ENCODE measurements at places on chromosomes 6 and 20. TPM values are rescaled to one million over a fixed set of nuclear protein-coding genes. Genes with fewer than 3 reads are reported as not detected.

The LHFPL5 gene
- not detected for total RNA-seq

The C20orf202 gene
- total RNA-seq: not detected

The SEMG1 gene
- total RNA-seq: not detected

The HFE gene
- 1.5 TPM for total RNA-seq

The MAP7 gene
- total RNA-seq: 0.31 TPM

The EEF1A2 gene
- total RNA-seq: 0.73 TPM

The HEY2 gene
- total RNA-seq: 0.10 TPM

The SLC35D3 gene
- total RNA-seq: 0.52 TPM

The HLA-DOB gene
- total RNA-seq: 6.6 TPM

The TMEM151B gene
- not detected for total RNA-seq

The EDN1 gene
- total RNA-seq: 4.9 TPM

The TMEM217 gene
- total RNA-seq: 1.6 TPM

The PSMB8 gene
- 81.4 TPM for total RNA-seq

The PGBD1 gene
- 0.52 TPM for total RNA-seq

The PXDC1 gene
- 1.6 TPM for total RNA-seq

The ENPP5 gene
- total RNA-seq: 0.42 TPM

The ZSCAN31 gene
- total RNA-seq: 1.3 TPM

The PI3 gene
- not detected for total RNA-seq

The RSPO4 gene
- total RNA-seq: not detected

The C20orf204 gene
- total RNA-seq: 2.9 TPM

The PPP1R16B gene
- total RNA-seq: 72.4 TPM

The KIF13A gene
- total RNA-seq: 18.1 TPM

The CCDC170 gene
- total RNA-seq: 1.2 TPM

The TCP11 gene
- total RNA-seq: not detected

The OSTM1 gene
- total RNA-seq: 15.3 TPM

The PRPH2 gene
- total RNA-seq: not detected

The TULP1 gene
- total RNA-seq: not detected

The ZBTB22 gene
- 12.6 TPM for total RNA-seq

The BFSP1 gene
- total RNA-seq: 0.84 TPM

The ACAT2 gene
- total RNA-seq: 10.5 TPM

The FKBP5 gene
- 20.1 TPM for total RNA-seq

The MRPL18 gene
- total RNA-seq: 12.1 TPM

The AVP gene
- not detected for total RNA-seq

The SGK2 gene
- total RNA-seq: 0.10 TPM

The KIAA1755 gene
- total RNA-seq: 0.10 TPM

The CRISP2 gene
- total RNA-seq: not detected

The SPATA25 gene
- total RNA-seq: 0.52 TPM

The CST4 gene
- total RNA-seq: not detected

The RING1 gene
- total RNA-seq: 11.4 TPM

The TRIM15 gene
- total RNA-seq: not detected

The LY6G6C gene
- total RNA-seq: not detected

The ADGRB3 gene
- total RNA-seq: 0.10 TPM

The CDH26 gene
- total RNA-seq: 0.73 TPM

The DOK5 gene
- not detected for total RNA-seq

The COL11A2 gene
- total RNA-seq: 0.63 TPM

The TP53TG5 gene
- total RNA-seq: under 0.01 TPM

The FAM83D gene
- total RNA-seq: 2.1 TPM

Data from mononuclear cell (primary cell).